ENCODE measurements at places on chromosomes 5 and 9. TPM values are rescaled to one million over a fixed set of nuclear protein-coding genes. Genes with fewer than 3 reads are reported as not detected.

The NRARP gene
- total RNA-seq = 0.90 TPM

The FOXI1 gene
- total RNA-seq = not detected

The ARRDC3 gene
- 12.7 TPM for total RNA-seq

The NPR3 gene
- 0.29 TPM for total RNA-seq

The CCNO gene
- total RNA-seq = 3.2 TPM

The IRX2 gene
- 11.4 TPM for total RNA-seq

The PCDHGA9 gene
- total RNA-seq = 0.29 TPM

The MEF2C gene
- 2.2 TPM for total RNA-seq

The PKD2L2 gene
- not detected for total RNA-seq

DNA sequence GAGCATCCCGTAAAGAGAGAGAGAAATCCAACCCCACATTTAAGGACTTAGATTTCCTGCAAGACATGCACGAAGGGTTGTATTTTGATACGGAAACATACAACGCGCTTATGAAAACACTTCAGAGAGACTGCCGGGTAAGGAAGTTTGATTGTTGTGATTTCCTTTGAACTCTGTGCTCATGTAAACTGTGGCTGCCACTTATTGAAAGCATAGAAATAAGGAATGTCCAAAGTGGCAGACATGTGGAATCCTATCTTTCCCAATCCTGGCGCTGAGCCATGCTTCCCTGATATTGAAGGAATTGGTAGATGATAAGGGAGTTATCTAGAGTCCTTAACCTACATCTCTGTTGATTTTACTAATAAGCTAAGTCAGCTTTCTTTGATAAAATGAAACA, 119.4 kb downstream of the PRKACG start:
- no peak for DNase-seq

DNA sequence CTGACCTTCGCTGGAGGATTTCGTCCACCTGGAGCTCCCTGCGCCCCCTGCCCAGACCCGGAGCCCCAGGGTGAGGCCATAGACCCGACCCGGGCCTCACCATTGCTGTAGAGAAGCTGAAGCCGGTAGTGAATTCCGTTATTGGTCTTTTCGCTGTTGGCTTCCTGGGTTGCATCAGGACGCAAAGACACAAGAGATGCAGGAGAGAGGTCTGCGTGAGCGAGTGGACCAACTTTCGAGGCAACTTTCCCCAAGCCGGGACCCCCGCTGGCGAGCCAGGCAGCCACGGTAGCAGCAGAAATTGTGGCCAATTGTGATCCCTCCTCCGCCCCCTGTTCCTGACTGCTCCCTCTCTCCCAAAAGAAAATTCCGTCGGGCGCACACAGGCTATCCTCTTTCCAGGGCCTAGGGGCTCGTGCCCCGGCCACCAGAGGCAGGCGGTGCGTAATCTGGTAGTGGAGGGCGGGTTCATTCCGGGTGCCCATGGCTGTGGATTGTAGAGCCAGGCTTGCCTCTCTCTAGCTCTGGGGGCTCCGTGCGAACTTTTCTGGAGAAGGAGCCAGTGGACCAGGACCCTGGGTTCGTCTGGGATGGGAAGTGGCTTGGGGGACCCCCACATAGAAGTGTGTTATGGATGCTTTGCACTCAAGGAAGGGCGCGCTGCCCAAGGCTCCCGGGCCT, 3.3 kb downstream of the EBF1 start:
- DNase-seq = no peak

DNA sequence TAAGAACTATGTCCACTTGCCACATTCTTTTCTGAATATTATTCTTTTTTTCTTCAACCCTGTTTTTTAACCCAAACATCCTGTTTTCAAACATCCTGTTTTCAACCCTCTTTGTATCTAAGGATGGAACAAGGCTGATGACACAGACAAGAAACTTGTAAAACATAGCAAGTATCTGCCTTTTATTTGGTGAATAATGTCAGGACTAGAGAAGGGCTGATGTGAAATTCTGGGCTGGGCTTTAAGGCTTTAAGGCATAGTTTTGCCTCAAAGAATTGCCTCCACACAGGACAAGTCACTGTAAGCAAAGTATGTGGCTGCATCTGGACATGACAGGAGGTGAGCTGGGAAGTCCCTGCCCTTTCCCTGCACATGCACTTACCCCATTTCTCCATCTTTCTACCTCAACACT, 42.5 kb upstream of the RIC1 start:
- peak; percentile 23 for DNase-seq

GRCh38 chr9:98219364-98219716, 26.9 kb upstream of the CORO2A start:
- DNase-seq = no peak

GRCh38 chr5:15719784-15720183, 219.8 kb downstream of the FBXL7 start:
- DNase-seq = no peak

GRCh38 chr9:24293386-24293785, 252.3 kb downstream of the IZUMO3 start:
- no peak for DNase-seq

DNA sequence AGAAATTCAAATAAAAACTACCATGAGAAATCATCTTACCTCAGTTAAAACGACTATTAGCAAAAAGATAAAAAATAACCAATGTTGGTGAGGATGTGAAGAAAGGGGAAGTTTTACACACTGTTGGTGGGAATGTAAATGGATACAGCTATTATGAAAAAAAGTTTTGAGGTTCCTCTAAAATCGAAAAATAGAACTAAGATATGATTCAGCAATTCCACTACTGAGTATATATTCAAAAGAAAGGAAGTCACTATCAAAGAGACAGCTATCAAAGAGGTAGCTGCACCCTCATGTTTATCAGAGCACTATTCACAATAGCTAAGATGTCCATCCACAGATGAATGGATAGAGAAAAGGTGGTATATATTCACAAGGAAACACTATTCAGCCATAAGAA, 1888.4 kb downstream of the MAT2B start:
- DNase-seq = no peak

GRCh38 chr9:35357116-35357515, 132.8 kb upstream of the RUSC2 start:
- DNase-seq = peak; percentile 41

DNA sequence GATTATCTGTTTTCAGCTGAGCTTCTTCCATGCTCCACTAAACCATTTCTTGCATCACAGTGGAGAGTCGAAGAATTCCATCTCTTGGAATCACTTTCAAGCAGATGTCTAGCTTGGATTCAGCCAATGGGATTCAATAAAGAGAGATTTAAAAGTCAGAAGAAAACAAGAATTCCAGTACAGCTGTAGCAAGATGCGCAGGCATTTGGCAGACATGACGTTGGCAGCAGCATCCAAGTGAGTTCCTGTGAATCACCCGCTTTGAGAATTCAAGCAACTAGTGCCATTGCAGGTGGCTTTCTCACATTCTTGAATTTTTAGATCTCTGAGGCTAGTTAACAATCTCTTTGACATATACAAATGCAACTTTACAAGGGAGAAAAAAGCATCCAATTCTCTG, 467.0 kb downstream of the CDH10 start:
- DNase-seq = peak; percentile 11

DNA sequence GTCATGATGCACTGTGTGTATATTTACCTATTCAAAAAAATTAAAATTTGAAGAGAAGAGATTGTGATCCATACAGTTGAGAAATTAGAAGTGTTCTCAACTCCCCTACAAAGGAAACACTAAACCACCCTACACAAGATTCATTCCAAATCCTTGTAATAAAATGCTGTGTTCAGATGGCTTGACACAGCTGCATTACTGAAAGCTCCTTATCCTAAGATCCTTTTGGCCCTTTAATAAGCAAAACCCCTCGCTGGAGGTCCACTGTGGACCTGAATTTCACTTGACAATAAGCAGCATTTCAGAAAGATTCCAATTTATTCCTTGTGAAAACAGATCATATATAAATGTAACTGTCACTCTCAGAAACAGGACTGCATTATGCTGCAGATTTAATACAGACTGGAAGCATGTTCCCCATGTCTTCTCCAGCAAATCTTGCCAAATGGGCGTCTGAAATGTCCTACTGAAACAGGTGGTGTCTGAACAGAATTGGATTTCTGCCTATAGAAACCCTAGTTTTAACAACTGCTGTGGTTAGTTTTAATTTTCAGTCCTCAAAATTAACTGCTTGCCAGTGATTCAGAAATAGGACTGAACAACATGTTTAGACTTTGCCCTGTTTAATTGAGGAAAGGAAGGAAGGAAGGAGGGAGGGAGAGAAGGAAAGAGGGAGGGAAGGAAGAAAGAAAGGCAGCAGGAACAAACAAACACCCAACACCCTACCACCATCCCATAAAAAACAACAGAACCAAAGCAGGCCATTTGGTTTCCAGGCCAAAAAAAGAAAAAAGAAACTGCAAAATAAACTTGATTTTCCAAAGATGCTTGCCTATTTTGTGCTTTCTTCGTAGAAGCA, 179.6 kb downstream of the MLLT3 start:
- DNase-seq = no peak

GRCh38 chr9:120436446-120436845, 143.5 kb downstream of the CDK5RAP2 start:
- DNase-seq = no peak

DNA sequence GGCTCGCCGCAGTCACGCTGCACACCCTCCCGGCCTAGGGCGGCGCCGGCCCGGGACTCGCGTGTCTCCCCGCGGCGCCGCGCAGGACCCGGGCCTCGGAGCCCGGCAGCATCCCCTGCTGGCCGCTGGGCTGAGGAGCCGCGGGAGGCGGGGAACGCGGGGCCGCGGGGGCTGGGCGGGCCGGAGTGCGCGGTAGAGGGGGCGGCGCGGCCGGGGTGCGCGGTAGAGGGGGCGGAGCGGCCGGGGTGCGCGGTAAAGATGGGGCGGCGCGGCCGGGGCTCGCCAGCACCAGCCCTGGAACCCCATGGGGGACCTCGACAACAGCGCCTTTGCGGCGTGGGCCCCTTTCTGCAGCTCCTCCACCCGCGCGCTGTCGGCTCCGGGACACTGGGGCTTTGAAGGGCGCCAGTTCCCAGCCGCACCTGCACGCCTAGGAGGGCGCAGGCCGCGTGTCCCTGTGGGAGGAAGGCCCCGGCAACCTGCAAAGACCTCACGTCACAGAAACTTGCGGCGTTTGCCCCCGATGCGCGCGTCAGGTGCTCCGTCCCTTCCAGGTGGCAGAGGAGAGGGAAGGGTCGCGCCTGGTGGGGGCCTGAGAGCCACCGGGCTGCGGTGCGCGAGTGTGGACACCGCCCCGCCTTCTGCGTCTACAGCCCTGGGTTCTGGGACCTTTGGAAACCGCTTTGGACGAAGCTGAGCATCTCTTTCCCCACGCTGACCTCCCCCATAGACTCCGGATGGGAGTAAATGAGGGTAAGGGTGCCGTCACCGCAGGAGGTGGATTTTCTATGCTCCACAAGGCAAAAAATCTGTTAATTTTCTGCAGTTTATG, 49.6 kb downstream of the NSUN2 start:
- no peak for DNase-seq

DNA sequence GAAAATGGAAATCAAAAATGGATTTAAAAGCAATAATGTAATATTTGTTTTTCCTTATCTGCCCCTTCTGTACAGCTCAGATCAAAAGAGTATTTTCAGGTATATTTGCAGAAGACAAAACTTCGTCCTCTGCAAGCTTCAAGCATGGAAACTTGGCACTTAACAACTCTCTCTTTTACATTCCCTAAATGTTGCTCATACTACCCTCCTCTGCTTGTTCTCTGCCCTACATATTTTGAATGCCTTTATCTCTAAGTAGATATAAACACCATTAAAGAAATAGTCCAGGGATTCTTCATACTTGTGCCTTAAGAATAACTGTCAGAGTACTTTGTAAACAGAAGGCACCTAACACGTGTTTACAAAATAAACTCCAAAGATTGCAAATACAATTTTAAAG, 19.2 kb upstream of the SMC2 start:
- DNase-seq = peak; percentile 37

- DNase-seq = no peak
Measured at GRCh38 chr5:54671681-54672080, 154.1 kb downstream of the SNX18 start.

DNA sequence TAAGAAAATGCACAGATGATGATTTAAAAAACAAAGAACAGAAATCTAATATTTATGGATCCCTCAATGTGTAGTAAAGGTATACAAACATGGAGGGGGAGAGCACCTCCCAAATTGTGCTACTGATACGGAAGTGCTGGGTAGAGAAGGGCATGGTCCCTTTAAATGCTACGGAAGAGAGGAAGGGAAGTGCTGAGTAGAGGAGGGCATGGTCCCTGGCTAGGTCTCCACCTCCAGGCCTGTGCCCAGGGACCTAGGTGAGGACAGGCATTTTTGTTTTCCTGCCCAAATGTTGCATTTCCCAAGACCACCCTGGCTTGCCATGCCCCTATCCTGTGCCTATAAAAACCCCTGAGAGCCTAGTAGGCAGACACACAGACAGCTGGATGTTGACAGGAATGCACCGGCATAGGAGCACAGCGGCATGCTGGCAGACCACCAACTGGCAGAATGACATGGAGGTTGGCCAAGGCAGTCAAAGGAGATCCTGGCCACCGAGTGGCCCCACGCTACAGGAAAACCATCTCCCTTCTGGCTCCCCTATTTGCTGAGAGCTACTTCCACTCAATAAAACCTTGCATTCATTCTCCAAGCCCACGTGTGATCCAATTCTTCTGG, 62.1 kb upstream of the SPDL1 start:
- no peak for DNase-seq
